ENCODE measurements at places on chromosomes 13 and 19.

GRCh38 chr19:55474269-55475265 lies 1.9 kb upstream of the ZNF628 start:
- DNase-seq, result no peak

- DNase-seq, result no peak
Observed at GRCh38 chr13:41505209-41505835, 48.0 kb downstream of the RGCC start.

DNA sequence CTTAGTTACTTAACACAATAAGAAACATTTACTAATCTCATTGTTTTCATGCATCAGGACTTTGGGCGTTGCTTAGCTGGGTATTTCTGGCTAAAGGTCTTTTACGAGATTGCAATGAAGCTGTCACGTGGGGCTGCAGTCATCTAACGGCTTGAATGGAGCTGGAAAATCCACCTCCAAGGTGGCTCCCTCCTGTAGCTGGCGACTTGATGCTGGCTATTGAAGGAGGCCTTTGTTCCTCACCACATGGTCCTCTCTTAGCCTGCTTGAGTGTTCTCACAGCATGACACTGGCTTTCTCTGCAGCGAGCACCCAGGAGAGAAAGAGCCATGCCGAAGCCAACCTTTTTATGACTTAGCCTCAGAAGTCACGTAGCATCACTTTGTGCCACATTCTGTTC lies 92.0 kb downstream of the NHLRC3 start:
- DNase-seq, result no peak

DNA sequence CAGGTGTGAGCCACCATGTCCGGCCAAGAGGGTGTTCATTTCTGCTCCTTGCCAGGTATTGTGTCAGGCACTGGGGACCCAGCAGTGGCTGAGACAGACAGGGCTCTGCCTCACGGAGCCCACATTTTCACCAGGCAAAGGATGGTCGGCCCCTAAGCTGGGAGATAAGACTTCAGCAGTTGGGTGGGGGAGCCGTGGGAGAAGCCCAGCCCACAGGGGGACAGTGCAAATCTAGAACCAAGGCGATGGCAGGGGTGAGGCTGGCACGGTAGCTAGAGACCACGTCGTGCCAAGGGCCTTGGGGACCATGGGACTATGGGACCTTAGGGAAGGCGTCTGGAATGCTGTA lies 8.3 kb downstream of the LSR start:
- no peak for DNase-seq

GRCh38 chr19:7170983-7171382 lies 101.5 kb downstream of the ZNF557 start:
- no peak for DNase-seq

DNA sequence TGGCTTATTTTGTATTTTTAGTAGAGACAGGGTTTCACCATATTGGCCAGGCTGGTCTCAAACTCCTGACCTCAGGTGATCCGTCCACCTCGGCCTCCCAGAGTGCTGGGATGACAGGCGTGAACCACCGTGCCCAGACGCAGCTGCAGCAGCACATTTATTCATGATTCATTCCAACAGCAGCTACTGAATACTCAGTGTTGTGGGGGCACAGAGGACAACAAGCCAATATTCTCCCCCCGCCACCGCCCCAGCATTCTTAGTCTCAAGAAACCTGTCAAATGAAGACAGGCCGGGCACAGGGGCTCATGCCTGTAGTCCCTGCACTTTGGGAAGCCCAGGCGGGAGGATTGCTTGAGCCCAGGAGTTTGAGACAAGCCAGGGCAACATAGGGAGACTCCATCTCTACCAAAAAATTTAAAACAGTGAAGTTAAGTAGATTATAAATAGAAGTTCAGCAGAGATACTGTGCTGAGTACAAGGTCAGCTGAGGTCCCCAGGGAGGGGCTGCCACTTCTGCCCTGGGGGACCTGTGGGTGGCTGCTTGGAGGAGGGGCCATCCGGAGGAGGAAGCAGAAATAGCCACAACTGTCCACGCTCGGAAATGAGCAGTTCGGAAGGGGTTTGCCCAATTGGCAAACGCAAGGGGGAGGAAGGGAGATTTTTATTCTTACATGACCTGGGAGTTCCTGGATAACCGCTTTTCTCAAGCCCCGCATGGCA lies 4.3 kb downstream of the DOT1L start:
- no peak for DNase-seq

GRCh38 chr13:53206455-53206854 lies 177.8 kb downstream of the OLFM4 start:
- no peak for DNase-seq
